ENCODE measurements at places on chromosomes 3 and 15.
A peak's percentile ranks its signal among the peaks of the same experiment; 100 is the strongest.

- peak; percentile 55 for DNase-seq
These were observed 29.5 kb downstream of the CORO2B start for GRCh38 chr15:68608206-68608843.

GRCh38 chr3:25588441-25589103, 76.1 kb downstream of the TOP2B start:
- DNase-seq, result no peak

DNA sequence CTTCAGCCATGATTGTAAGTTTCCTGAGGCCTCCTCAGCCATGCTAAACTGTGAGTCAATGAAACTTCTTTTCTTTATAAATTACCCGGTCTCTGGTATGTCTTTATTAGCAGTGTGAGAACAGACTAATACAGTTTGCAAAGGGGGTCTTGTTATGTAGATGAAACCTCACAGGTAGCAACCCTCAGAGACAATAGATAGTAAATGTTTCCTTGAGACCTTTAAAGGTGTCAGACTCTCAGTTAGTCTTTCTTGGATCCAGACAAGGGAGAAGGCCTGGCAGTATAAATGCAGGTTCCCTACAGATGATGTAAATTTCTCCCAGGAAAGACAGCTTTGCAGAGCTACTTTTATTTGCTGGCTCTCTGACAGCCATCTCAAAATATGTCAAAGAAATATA, 510.8 kb downstream of the AGBL1 start:
- no peak for DNase-seq

DNA sequence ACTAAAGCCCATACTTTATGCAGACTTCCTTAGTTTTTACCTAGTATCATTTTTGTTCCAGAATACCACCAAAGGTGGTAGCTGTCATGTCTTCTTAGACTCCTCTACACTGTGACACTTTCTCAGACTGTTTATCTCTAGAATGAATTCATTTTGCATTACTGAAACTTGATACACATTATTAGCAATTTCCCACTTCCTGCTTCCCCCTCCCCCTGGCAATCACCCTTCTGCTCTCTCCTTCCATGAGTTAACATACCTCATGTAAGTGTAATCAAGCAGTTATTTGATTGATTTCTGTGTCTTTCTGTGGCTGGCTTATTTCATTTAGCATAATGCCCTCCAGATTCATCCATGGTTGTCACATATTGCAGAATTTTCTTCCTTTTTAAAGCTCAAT, 204.9 kb downstream of the STAG1 start:
- no peak for DNase-seq

GRCh38 chr3:86921971-86922680, 68.8 kb downstream of the VGLL3 start:
- DNase-seq, result no peak

Data from adrenal gland (tissue), 19 donors.